ENCODE measurements at places on chromosomes 12 and 14. TPM values are rescaled to one million over a fixed set of nuclear protein-coding genes. Genes with fewer than 3 reads are reported as not detected.

GRCh38 chr12:88036353-88036965, 7.3 kb upstream of the C12orf50 start:
- peaks cover 21% of the 10 kb centered on the region for H3K4me1 ChIP-seq
- H3K27me3 ChIP-seq = no peaks in the 10 kb centered on the region
- peak overlapping the region; percentile 89 for H3K27ac ChIP-seq
- peak; percentile 13 for DNase-seq
- H3K4me3 ChIP-seq = peak overlapping the region; percentile 88

DNA sequence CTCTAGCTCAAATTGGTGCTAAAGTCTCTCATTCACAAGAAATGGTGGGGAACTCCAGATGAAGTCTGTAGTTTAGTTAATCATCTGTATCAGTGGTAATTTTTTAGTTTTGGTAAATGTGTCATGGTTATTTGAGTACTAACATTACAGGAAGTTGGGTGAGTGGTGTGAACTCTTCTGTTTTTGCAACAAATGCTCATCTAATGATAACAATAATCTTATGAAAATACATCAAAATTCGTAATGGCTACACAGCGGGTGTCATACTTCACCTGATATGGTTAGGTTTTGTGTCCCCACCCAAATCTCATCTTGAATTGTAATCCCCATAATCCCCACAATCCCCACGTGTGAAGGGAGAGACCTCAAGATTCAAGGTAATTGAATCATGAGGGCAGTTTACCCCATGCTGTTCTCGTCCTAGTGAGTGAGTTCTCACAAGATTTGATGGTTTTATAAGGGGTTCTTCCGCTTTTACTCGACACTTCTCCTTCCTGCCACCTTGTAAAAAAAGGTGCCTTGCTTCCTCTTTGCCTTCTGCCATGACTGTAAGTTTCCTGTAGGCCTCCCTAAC, 209.3 kb upstream of the FOXN3 start:
- no peaks in the 10 kb centered on the region for H3K36me3 ChIP-seq
- H3K4me1 ChIP-seq = peaks cover 9% of the 10 kb centered on the region
- no peak overlapping the region for H3K4me3 ChIP-seq
- H3K27ac ChIP-seq = no peak overlapping the region
- DNase-seq = no peak

DNA sequence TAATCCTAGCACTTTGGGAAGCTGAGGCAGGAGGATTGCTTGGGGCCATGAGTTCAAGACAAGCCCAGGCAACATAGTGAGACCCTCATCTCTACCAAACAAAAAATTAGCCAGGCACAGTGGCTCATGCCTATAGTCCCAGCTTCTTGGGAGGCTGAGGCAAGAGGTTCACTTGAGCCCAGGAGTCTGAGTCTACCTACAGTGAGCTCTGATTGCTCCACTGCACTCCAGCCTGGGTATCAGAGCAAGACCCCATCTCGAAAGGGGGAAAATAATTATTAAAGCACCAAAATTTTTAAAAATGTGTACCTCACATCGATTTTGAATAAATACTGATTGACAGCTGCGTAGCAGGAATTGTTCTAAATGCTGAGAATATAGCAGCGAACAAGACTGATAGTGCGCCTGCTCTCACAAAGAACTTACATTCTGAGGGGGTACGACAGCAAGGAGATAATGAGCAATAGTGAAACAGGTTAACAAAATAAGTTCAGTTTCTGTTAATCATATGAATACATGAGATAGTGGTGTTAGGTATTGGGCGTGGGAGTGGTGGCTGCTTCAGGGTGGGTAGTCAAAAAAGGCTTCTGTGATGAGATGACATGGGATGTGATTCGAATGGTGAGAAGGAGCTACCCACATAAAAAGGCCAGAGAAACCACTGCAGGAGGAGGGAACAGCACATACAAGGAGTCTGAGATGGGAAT, 19.6 kb downstream of the HCFC2 start:
- H3K4me1 ChIP-seq = no peaks in the 10 kb centered on the region
- H3K27ac ChIP-seq = no peak overlapping the region
- H3K36me3 ChIP-seq = no peaks in the 10 kb centered on the region
- H3K27me3 ChIP-seq = no peaks in the 10 kb centered on the region
- no peak for DNase-seq

Gene KIF26A
- total RNA-seq = 5.0 TPM

Data from hepatocyte (in vitro differentiated cells).